ENCODE measurements at places on chromosomes 1 and 21. TPM values are rescaled to one million over a fixed set of nuclear protein-coding genes. Genes with fewer than 3 reads are reported as not detected.

DNA sequence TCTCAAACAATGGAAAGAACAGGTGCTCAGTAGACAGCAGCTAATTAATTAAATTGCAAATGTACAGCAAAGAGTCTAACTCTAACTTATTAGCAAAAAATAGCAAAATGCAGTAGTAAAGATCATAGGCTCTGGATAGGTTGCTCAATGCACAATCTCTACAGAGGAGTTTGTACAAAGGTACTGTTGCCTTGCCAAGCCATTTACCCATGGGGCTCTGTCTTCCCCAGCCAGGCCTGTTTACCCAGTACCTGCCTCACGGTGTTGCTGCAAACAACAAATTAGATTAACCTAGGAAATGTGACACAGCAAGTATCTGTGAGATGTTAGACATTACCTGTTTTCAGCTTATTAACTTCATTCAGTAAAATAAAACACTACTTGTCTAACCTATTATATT, 222.0 kb downstream of the DENND1B start:
- no peak for DNase-seq

Gene TSPEAR
- total RNA-seq, result not detected

DNA sequence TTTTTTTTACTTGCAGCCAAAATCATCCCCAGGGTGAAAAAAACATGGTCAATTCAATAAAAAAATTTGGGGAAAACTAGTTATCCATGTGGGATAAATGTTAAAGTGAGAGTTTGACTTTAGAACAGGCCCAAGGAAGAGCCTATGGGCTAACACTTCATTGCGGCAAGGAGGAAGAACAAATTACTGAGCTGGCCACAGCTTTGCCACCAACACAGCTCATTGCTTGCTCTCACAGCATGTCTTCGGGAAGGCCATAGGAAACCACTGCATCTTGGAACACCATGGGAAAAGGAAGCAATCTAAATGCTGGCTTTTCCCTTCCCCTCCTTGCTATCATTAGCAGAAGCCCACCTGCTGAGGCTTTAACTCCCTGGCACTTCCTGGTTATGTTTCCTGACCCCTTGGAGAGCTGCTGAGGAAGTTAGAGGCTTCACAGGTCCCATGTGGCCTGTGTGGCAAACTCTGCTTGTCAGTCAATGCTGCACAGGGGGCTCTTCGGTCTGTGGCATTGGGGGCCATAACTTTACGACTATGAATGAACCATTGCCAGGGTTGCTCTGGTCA, 86.0 kb downstream of the SLC25A24 start:
- no peak for DNase-seq

- DNase-seq, result no peak
Measured at GRCh38 chr1:159598196-159598595, 10.6 kb downstream of the APCS start.

GRCh38 chr1:28031173-28031572, 57.2 kb downstream of the EYA3 start:
- DNase-seq, result no peak

Gene FMO3
- total RNA-seq, result not detected

Gene RIMKLA
- total RNA-seq, result 0.98 TPM

GRCh38 chr1:26946270-26946669, 14.0 kb downstream of the KDF1 start:
- no peak for DNase-seq

GRCh38 chr1:206479183-206480125, 9.2 kb downstream of the IKBKE start:
- peak; percentile 75 for DNase-seq

Gene SFN
- total RNA-seq, result 0.50 TPM

DNA sequence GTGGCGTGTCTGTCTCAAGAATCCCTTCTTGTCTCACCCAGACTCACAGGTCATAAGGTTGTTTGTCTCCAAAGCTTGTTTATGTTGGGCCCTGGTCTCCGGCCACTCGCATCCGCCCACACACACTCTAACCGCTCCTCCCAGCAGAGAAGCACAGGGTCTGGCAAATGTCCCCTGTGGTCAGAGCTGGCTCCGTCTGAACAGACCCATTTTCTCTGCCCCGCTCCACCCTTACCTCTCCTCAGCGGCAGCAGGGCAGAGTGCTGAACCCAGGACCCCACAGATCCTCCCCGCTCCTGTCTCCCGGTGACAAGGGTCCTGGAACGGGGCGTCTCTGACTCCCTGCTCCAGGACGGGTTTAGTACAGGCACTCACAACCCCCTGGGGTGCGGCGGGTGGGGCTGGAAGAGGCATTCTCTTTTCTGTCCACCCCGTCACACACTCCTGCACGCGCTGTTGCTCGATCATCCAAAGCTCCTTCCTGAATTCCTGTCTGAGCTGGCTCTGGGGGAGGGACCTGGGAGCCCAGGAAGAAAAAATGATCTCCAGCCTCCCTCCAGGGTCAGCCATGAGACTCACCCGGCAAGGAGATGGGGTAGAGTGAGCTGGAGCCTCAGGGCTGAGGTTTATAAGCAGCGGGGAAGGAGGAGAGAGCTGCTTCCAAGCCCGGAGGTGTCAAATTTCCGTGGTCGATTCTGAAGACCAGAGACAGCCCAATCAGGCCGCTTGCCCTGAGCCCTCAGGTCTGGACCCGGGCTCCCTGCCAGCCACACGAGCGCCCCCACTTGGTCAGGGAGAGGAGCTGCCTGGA, at the start of gene S100A13:
TSS of gene S100A13 (minus strand) at position 602 of the 811 bp plus-strand sequence. CDS start 1,033 bp downstream, outside the sequence.
- no peak for DNase-seq

DNA sequence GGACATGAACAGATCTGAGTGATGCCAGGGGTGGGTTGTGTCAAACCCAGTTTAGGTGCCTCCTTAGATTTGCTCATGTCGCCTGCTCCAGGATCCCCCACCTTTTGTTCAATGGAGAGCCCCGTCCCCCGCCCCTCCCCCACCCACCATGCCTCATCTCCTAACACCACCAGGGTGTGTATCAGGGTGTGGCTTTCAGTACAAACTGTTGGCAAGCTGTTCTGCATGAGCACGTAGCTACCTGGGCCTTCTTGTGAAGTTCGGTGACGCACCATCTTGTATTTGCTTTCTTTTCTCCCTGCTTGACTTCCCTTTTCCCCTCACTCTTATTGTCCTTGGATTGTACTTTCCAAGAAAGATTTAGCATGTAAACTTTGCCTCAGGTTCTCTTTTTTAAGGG, 94.8 kb downstream of the EBNA1BP2 start:
- no peak for DNase-seq

DNA sequence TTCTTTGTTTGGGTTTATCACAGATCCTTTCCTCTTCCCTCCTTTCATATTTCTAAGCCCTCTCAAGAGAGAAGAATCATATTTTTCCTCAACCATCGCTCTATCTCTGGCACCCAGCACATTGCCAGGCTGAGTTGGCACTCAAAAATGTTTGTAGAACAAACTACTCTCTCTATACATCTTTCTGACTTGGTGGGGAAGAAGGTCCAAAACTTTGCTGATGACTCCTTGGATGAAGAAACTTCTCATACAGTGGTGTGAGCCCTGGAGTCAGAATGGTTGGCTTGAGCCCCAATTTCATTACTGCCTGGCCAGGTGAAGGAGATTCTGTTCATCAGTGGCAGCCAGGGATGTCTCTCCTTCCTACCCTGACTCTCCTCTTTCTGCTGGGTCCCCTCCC, 11.9 kb downstream of the ALX3 start:
- no peak for DNase-seq

Gene CPTP
- 15.7 TPM for total RNA-seq

GRCh38 chr1:54465351-54465811, 59.2 kb upstream of the SSBP3 start:
- no peak for DNase-seq

DNA sequence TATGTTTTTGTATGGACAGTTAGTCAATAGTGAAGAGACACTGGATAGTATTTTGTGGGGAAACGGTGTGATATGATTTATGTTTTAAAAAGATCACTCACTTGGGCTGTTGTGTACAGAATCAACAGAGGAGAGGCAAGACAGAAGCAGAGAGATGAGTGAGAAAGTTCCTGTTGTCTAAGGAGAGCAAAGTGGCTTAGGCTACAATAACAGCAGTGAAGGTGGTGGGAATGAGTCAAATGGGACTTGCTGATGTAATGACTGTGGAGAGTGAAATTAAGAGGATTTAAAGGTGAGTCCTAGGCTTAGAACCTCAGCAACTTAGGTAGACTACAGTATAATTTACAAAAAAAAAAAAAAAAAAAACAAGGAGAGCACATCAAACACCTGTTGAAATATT, 169.2 kb upstream of the HP1BP3 start:
- DNase-seq, result no peak

- no peak for DNase-seq
Measured at GRCh38 chr1:1969505-1969900, 34.1 kb downstream of the CFAP74 start.
